ENCODE measurements at places on chromosomes 16 and 17.

- DNase-seq, result no peak
These were observed 612 bp downstream of the PSMD12 start for GRCh38 chr17:67365738-67366192.

GRCh38 chr17:9339958-9340357 lies 235.7 kb downstream of the STX8 start:
- DNase-seq, result no peak

DNA sequence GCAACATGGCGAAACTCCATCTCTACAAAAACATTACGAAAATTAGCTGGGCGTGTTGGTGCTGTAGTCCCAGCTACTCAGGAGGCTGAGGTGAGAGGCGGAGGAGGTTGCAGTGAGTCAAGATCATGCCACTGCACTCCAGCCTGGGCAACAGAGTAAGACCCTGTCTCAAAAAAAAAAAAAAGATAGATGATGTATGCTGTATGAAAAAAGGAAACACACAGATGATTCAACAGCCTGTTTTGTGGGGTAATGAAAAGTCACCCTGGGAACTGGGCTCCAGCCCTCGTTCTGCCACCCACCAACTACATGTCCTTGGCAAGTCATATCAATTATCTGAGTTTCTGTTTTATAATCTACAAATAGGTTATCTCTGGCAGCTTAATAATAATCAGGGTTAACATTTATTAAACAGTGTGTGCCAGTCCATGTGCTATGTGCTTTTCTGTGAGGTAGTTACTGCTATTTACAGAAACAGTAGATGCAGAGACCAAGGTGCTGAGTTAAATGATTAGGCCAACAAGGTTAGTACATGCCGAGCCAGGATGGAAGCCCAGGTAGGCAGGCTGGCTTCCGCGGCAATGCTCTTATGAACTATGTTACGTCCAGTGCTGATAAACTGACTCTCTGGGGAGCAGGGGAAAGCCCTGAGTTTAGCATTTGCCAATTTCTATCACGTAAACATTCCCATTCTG lies 1.1 kb downstream of the G6PC1 start:
- DNase-seq, result no peak

DNA sequence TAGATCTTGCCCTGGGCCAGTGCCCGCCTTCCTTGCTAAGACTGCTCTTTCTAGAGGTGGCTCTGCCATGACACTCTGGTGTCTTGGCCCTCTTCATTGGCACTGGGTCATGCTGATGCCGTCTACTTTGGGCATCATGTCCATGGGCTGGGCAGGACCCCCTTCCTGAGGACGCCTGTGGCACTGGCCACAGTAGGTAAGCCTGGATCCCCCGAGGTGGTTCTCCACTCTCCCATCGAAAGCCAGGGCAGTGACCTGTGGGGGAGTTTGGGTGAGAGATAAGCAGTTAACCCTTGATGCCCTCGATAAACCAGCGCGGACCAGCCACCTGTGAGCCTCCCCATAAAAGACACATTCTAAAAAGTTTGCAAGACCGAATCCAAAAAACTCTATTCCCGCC lies 20.0 kb upstream of the ITGB4 start:
- DNase-seq, result no peak

GRCh38 chr16:65697065-65697464 lies 575.2 kb upstream of the CDH11 start:
- no peak for DNase-seq

GRCh38 chr17:67602974-67603373 lies 114.8 kb upstream of the NOL11 start:
- no peak for DNase-seq

- DNase-seq, result no peak
These were observed 37.0 kb upstream of the C16orf78 start for GRCh38 chr16:49336581-49336980.

GRCh38 chr17:80160536-80160935 lies 9.3 kb upstream of the CARD14 start:
- DNase-seq, result no peak

DNA sequence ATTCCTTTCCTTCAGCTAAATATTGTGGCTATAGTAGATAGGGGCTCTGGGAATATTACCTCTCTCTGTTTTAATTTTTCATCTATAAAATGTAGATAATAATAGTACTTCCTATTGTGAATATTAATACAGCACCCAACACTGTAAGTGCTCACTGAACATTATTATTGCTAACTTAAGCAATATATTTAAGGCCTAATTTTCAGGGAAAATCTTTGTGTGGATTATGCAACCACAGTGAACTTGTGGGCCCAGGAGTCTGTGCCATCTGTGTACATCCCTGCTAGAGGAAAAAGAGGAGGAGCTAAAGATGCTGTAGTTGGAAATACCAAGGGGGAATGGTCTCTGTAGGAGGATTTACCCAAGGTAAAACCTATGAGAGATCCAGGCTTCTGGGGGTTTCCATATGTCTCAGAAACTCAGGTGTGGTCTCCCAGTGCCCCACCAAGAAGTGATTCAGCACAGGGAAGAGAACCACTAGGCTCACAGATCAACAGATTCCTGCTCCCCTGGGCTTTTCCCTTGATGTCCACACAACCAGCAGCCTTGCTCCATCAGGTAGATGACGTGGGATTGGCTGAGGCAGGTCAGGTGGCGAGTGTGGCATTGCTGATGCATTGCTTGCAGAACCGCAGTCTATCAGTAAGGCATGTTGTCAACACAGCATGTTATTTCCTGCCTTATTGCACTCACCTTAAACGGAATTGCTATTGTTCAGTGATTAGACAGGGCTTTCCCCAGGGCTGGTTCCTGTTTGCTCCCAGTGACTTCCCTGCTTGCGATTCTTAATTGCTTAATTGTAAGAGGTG lies 1.6 kb upstream of the N4BP1 start:
- no peak for DNase-seq

DNA sequence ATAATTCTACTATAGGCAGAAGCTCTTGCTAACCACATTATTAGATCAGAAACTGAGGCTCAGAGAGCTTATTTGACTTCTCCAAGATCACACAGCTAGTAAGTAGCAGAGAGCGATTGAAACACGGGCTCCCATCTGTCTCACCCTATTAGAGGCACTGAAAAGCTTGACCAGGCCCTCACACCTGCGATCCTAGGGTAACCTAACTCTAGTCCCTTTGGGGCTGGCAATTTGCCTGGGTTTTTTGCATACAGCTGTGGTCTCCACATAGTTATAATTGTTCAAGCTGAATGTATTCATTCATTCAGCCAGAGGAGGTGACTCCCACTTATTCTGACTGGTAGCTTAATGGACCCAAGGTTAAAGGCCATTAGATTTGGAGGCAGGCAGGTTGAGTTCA lies 121.2 kb downstream of the ANKFN1 start:
- no peak for DNase-seq

GRCh38 chr16:57115514-57116182 lies 23.3 kb downstream of the CPNE2 start:
- DNase-seq, result no peak

GRCh38 chr17:11692688-11693087 lies 94.4 kb downstream of the DNAH9 start:
- no peak for DNase-seq

- DNase-seq, result no peak
These were observed 38.8 kb upstream of the BHLHA9 start for GRCh38 chr17:1231456-1231855.

- DNase-seq, result no peak
These were observed 63.5 kb upstream of the PLCG2 start for GRCh38 chr16:81715358-81716196.

GRCh38 chr16:17769065-17769464 lies 298.3 kb upstream of the XYLT1 start:
- DNase-seq, result no peak

GRCh38 chr16:56300891-56301850 lies 109.9 kb downstream of the GNAO1 start:
- DNase-seq, result no peak

DNA sequence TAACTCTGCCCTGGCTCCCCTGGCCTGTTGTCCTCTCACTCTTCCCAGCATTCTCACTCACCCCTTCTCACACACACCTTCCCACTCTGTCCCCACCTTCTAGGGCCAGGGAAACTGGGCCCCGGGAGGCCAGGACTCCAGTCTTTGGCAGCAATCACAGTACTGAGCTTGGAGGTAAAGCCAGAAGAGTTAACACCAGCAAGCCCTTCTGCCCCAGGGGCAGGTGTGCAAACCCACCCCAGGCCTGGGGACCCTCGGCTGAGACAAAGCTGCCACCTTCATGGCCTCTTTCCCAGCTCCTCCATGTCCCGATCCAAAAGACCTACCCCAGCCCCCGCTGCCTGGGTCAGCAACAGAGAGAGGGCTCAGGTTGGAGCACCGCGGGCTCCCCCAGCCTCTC lies 36.9 kb upstream of the MLKL start:
- DNase-seq, result no peak

- no peak for DNase-seq
These were observed at the start of gene THRA for GRCh38 chr17:40062329-40063186. Gene THRA (plus strand): TSS chr17:40062965. CDS start chr17:40074489, 11,524 bp downstream.

DNA sequence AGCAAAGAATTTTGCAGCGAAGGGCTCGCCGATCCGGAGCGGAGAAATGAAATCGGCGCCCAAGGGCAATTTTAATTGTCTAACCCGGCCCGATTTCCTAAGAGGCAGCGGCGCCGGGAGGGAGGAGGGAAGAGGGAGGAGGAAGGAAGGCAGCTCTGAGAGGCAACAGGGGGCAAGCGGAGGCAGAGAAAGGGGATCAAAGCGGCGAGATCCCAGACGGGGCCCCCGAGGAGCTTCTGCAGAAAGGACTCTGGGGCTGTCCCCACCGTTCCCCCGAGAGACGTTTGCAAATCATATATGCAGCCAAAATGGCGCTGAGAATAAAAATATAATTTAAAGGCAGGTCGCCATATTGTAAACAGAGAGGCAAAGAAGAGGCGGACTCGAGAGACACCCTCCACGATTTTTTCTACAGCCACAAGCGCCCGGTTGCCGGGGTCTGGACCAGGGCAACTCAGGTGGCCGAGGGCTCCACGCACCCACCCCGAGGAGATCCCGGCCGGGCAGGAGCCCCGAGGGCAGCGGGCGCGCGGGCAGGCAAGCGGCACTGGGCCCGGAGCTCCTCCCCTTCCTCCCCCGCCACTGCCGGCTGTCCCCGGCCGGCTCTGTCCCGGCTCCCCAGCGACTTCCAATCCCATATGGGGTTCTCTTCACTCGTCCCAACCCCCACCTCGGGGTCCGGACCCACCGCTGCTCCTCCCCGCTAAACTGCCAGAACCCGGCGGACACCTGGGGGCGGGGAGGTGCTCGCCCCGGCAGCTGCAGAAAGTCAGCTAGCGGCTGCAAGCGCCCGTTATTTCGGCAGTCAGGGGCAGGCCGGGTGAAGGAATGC lies 1.9 kb downstream of the PHF12 start:
- DNase-seq, result no peak

GRCh38 chr17:39954876-39955275 lies 7.9 kb upstream of the GSDMA start:
- no peak for DNase-seq

- DNase-seq, result no peak
These were observed 238.2 kb downstream of the RBFOX3 start for GRCh38 chr17:79372470-79373238.

DNA sequence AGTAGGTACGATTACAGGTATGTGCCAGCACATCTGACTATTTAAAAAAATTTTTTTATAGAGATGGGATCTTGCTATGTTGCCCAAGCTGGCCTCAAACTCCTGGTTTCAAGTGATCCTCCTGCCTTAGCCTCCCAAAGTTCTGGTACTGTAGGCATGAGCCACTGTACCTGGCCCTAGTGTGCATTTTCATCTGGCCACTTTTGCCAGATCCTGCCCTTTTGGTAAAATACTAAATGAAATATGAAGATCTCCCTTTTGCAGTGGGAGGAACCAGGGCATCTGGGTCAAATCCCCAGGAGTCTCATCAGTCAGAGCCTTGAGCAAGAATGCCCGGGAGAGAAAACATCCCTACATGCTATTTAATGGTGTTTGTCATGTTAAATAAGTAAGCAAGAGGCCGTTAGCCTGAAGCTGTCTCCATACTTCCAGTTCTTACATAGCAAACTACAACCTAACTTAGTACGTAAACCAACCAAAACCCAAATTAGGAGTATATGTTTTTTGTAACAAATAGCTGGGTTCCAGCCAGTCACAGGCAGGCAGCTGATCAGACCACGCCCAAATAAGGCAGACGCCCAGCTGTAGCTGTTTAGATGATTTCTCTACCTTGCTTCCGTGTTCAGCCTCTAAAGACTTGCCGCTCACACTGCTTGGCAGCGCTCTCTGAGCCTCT lies 46.5 kb upstream of the CLEC18A start:
- no peak for DNase-seq

GRCh38 chr17:15965528-15965927 lies 20.6 kb downstream of the ADORA2B start:
- DNase-seq, result no peak

GRCh38 chr17:5592382-5592781 lies 8.1 kb upstream of the NLRP1 start:
- DNase-seq, result no peak

DNA sequence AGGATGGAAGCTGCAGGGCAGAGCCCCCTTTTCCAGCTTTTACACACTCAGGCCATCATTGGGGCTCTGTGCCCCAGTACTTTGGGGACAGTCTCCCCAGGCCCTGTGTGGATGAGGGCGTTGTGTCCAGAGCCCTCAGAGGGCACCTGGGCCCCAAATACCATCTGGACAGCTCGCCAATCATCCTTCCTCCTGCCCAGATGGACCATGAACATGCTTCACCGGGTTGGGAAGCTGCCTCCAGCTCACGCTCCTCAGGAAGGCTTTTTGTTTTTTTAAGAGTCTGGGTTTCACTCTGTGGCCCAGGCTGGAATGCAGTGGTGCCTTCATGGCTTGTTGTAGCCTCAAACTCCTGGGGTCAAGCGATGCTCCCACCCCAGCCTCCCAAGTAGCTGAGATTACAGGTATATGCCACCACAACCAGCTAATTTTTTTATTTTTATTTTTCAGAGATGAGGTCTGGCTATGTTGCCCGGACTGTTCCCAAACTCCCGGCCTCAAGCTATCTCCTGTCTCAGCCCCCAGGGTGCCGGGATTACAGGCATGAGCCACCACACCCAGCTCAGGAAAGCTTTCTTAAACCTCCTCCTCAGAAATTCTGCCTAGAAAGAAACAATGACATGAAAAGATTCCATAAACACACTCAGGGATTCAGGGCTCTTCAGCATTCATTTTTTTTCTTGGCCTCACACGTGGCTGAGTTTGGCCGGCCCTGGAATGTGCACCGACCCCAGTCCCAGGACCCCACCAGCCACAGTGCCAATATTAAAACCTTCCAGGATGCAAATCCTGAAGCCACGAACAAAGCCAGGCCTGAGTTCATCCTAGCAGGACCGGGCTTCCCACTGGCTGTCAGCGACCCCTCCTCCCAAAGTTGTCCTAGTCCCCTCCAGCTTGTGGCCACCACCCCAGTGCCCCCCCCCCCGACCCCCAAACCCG lies 27.4 kb upstream of the ZNF423 start:
- no peak for DNase-seq

DNA sequence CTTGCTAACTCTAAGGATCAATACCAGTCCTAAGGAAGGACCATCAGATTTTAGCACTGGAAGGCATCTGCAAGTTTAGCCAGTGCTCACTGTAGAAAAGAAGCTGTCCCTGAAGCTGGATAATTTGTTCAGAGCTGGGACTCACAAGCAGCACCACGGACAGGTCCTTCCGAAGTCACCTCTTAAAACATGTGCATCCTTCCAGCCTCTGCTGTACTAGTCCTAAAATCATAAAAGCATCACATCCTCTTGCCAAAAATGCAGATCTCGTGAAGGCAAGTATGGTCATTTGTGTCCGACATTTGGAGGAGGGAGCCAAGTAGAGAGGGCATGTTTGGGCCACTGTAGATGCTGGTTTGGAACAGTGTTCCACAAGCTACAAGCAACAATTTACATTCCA lies 506.9 kb downstream of the RBFOX1 start:
- DNase-seq, result no peak
